ENCODE measurements at places on chromosomes 4 and X.

GRCh38 chr4:124943145-124943889 lies 230.8 kb upstream of the ANKRD50 start:
- no peak for DNase-seq

- no peak for DNase-seq
Observed at GRCh38 chr4:125736057-125736456, 421.3 kb downstream of the FAT4 start.

DNA sequence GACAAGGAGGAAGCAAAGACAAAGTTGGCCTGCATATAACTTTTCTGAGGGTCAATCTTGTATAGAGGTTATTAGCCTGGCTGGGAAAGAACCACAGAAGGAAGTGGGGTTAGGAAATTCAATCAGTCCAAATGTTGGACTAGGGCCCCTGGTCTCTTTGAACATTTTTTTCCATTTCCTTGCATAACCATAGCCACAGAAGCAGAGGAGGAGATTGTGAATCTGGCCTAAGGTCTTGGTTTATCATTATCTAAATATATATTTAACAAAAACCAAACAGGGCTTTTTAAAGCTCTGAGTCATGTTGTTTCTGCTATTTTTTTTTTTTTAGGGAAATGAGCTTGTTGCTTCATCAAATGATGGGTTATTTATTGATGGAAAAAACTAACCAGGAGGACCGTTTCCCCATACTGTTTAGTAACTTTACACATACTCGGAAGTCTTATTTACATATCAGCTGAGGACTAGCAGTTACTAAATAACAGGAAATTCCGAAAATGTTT lies 97.7 kb upstream of the ACSL4 start:
- no peak for DNase-seq

DNA sequence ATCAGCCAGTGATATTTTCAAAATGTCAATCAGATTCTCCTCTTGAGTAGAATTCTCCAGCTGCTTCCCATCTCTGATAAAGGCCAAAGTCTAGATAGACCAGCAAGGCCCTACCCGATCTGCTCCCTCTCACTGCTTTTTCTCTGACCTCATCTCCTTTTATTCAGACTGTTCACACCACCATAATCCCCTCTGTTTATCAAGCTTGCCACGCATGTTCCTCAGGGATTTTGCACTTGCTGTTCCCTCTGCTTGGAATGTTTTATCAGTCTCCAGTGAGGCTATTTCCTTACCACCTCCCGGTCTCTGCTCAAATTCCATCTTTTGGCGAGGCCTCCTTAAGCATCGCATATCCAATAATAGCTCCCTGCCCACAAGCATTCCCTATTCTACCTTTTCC lies 20.1 kb downstream of the NOCT start:
- DNase-seq = no peak

DNA sequence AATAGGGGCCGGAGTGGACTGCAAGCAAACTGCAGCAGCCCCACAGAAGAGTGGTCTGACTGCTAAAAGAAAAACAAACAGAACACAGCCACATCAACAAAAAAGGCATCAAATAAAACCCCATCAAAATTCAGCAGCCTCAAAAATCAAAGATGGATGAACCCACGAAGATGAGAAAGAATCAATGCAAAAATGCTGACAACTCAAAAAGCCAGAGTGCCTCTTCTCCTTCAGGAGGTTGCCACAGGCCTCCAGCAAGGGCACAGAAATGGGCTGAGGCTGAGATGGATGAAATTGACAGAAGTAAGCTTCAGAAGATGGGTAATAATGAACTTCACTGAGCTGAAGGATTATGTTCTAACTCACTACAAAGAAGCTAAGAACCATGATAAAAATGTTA lies 388.6 kb downstream of the PABPC4L start:
- DNase-seq = no peak

DNA sequence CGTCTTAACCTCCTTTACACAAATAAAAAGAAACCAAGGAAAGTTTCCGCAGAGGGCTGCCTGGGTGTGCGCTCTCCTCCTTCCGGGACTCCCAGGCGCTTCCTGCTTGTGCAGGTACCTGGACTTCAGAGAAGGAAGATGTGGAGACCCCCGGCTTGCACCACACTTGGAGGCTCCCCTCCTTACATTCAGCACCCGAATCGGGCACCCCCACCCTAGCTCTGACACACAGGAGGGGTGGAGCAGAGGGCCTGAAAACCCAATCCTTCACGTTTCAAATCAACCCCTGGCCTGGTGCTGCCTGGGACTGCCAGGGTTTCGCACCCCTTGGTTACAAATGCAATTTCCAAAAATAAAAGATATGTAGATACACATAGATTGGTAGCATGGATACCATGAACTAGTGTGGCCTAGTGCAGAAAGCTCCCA lies 3.1 kb downstream of the NKX3-2 start:
- no peak for DNase-seq

Measured in stimulated activated CD8-positive, alpha-beta memory T cell treated with anti-CD3 and anti-CD28 coated beads, Interleukin-7, amount 100 ng/mL, for 1 hour (primary cell).